NCI-H187 treated with DMSO at 0.1 percent for 48 hours (cell line): ENCODE measurements at places on chromosomes 1 and 21.

DNA sequence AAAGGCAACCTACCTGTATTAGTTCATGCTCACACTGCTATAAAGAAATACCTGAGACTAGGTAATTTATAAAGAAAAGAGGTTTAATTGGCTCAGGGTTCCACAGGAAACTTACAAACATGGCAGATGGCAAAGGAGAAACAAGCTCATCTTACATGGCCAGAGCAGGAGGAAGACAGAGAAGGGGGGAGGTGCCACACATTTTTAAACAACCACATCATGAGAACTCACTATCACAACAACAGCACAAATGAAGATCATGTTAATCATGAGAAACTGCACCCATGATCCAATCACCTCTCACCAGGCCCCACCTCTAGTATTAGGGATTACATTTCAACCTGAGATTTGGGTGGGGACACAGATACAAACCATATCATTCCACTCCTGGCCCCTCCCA, 90.6 kb upstream of the KCTD3 start:
- DNase-seq = no peak

DNA sequence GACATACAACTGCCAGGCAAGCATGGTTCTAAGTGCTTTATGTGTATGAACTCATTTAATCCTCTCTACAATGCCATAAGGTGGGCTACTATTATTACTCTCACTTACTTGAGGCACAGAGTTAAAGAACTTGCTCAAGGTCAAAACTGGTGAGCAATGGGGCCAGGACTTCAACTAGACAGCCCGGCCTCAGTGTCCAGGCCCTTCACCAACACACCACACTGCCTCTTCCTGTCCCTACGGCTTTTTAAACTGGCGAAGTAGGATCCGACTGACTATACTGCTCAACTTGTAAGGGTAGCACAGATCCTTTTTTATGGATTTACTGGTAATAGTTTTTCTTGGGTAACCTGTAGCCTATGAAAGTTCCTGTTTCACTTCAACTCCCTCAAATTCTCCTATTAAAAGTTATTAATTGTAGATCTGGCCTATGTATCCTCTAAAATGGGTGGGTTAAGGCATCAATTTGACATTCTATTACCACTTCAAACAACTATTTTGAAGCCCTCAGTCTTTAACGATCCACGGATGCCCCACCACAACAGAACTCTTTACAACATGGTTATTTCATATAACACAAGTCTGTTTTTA, 4.3 kb downstream of the ERRFI1 start:
- DNase-seq = no peak

- no peak for DNase-seq
Observed at GRCh38 chr1:40036574-40036973, 4.0 kb upstream of the CAP1 start.

DNA sequence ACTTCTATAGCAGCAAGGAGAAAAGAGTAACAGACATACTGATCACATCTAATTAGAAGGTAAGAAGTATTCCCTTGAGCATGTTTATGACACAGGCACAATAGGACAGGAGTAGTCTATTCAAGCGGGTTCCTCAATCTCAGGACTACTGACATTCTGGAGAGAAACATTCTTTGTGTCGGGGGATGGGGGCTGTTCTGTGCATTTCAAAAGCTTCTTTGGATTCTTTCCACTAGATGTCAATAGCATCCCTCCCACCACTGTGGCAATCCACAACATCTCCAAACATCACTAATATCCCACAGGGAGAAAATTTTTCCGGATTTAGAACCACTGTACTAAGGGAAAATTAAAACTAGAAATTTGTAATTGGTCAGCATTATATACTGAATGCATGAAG, 56.9 kb downstream of the ADAMTS5 start:
- DNase-seq = no peak

DNA sequence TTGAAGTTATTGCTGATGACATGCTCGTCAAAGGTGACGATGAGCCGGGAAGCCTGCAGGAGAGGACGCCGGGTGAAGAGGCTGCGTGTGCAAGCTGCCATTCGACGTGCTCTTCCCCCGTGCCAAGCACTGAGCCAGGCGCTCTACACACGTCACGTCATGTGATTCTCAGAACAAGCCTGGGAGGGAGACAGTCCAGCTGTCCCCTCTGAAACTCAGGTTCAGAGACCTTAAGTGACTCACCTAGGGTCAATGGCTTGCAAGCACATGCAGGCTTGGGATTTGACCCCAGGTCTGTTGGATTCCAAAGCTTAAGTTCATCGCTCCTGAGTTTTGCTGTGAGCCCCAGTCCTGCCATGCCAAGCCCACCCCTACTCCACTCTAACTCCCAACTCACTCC, 57.1 kb downstream of the RAP1GAP start:
- no peak for DNase-seq

DNA sequence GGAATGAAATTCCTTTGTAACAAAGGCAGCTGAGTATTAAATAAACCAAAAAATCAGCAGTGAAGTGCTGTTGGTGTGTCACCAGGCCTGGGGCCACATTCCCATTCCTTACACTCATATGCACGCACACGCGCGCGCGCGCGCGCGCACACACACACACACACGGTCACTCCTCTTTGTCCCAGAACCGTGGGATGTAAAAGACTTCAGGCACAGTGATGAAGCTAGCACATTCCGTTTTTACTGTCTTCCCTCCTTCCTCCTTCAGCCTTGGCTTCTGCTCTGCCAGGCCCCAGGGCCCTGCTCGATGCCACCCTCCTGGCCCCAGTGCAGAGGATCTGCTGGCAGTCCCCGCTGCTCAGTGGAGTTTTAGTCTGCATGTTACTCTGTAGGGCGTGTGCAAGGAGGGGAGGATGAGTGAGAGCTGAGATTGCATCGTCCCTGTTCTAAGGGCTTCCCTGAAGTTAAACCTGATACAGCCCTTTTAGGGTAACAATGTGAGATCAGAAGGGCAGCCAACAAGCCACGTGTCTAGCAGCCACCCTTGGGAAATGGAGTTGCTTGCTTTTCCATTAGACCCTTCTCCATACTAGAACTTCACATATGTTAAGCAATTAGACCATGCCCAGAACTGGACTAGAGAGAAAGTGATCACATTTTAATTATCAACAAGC, 71.7 kb upstream of the WDR26 start:
- no peak for DNase-seq

DNA sequence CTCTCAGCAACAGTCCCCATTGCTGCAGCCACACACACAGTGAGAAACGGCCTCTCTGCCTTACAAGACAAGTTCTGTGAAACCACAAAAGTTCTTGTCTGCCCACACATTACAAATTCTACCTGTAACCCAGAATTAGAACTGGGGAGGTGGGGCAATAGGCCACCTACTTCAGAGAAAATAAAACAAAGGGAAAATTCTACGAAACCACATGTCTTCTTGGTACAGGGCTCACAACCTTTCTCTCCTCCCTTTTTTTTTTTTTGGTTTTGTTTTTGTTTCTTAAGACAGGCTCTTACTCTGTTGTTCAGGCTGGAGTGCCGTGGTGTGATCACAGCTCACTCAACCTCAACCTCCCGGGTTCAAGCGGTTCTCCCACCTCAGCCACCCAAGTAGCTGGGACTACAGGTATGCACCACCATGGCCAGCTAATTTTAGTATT, 30.2 kb downstream of the LPAR3 start:
- no peak for DNase-seq

DNA sequence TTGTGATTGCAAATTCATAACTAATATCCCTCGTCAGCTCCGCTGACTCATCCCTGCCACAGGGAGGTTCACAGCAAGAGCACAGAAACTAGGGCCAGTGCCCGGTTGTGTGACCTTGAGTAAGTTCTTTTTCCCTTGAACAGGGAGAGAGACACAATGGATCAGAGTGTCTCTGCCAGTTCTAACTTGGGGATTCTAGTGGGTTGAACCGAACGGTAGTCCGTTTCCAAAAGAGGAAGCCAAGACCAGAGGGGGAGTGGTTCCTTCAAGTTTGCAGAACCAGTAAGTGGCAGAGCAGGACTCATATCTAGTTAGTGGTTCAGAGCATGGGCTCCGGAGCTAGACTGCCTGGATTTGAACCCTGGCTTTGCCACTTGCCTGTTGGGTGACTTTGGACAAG, 4.9 kb upstream of the SHISA4 start:
- DNase-seq = no peak

DNA sequence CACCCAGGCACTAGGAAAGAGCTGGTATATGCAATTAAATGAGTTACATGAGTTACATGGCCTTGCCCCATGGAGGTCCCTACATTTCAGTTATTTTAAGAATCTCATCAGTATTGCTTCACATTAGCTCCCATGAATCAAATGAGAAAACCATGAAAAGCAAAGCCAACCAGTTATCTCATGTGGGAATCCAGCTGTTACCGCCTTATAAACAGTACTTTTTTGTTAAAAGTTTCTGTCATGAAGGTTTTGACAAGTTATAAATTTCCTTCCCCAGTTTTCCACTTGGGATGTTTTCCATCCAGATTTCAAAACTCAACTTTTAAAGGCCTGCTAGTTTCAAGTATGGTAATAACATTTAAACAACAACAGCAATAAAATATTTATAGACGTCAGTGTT, 544.8 kb downstream of the NUF2 start:
- DNase-seq = no peak

GRCh38 chr1:154747740-154748404, 122.2 kb downstream of the KCNN3 start:
- peak; percentile 93 for DNase-seq

DNA sequence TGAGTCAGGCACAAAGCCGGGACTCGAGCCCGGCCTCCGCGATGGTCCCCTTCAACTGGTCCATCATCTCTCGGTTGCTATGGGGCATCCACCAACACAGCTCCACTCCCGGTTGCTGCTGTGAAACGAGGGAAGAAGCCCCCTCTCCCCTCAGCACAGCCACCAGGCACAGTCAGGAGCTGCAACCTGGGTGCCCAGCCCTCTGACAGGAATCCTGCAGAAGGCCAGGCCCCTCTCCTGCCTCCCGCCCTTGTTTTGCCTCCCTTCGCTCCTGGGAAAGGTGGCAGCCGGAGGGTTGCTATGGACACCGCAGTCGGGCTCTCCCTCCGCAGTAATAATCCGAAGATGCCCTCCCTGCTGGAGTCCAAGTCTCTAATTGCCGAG, 8.9 kb upstream of the KCNN3 start:
- no peak for DNase-seq

DNA sequence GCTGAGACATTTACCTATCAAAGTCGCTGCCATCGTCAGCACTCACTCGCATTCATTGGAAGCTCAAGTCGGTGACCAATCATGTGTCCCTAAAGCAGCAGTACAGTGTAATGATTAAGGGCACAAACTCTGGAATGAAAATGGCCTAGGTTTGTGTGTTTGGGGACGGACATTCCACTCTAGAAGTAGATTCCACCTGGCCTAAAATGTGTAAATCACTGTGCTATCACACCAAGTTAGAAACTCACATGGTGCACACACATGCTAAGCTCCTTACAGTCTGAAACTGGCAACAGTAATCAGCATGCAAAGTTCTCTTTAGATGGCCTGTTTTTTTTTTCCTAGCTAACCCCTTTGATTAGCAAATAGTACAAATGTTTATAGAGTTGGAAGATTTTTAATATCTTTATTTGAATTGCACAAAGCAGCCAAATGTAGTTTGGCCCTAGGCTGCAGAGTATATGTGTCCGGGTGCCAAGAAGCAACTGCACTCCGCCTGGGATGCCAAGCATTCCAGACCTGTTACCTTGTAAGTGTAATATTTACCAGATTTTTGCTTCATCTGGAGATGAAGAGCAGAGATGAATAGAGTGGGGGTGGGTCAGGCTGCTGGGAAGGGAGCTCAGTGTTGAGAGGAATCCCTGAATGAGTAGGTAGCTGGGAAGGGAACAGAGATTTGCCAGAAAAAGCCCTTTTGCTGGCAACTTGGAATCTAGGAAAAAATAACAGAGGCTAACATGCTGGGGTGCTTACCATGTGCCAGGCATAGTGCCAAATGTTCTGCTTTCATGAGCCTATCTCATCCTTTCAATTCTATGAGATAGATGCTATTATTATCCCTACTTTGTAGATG, 35.2 kb downstream of the TGFB2 start:
- no peak for DNase-seq

GRCh38 chr1:67831850-67832513, 1.3 kb downstream of the GNG12 start:
- DNase-seq = no peak

DNA sequence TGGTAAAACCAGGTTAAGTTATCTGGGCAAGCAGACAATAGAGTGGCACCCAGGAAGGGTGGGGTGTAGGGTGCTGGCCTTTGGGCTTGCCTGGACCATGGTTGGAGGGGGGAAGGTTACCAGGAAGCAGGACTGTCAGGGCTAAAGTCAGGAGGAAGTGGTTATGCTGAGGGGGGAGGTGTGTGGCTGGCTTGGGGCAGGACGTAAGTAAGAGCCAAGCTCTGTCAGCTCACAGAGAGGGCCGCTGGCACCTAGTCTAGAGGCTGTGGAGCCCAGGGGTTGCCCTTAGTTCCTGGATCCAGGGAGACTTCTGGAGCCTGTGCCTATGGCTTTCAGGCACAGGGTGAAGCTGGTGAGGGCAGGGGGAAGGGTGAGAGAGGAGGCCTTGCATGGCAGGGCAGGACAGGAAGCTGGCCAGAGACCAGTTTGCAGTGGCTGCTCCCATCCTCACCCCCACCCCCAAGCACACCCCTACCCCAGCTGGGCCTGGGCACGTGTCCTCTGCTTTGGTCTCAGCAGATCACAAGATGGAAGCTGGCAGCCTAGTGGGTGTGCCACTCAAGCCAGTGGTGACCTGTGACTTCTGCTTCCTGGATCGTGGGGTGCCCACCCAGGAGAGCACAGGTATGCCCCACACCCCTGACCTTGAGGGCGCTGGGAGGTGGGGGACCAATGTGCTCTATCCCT, 20.5 kb upstream of the SMYD3 start:
- no peak for DNase-seq

- no peak for DNase-seq
Observed at GRCh38 chr1:54874079-54874830, 12.7 kb downstream of the DHCR24 start.

DNA sequence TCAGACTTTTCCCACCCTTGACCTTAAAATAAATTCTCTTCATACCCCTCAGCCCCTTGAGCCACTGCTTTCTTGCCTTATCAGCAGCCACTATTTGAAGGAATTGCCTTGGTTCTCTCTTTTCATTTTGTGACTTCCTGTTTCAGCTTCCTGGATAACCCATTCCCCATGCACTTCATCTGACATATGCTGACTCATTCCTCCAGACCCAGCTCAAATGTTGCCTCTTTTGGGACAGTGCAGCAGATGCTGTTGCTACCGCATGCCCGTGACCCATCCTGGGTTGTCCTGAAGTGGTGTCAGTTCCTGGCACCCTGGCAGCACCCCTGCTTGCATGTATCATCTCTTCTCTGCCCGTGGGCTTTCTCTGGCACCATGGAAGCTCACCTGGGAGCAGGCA, 496.1 kb downstream of the PTPRU start:
- DNase-seq = no peak

GRCh38 chr21:21039624-21040170, 41.5 kb downstream of the NCAM2 start:
- DNase-seq = no peak
